ENCODE measurements at places on chromosomes 3 and 15.

GRCh38 chr3:31831591-31831990 lies 149.5 kb downstream of the OSBPL10 start:
- DNase-seq: no peak

- no peak for DNase-seq
These were observed 4.1 kb upstream of the TYRO3 start for GRCh38 chr15:41554915-41555314.

- DNase-seq: no peak
These were observed 8.6 kb downstream of the PIK3CA start for GRCh38 chr3:179156775-179157174.

GRCh38 chr3:161314836-161315395 lies 56.4 kb downstream of the SPTSSB start:
- DNase-seq: no peak

DNA sequence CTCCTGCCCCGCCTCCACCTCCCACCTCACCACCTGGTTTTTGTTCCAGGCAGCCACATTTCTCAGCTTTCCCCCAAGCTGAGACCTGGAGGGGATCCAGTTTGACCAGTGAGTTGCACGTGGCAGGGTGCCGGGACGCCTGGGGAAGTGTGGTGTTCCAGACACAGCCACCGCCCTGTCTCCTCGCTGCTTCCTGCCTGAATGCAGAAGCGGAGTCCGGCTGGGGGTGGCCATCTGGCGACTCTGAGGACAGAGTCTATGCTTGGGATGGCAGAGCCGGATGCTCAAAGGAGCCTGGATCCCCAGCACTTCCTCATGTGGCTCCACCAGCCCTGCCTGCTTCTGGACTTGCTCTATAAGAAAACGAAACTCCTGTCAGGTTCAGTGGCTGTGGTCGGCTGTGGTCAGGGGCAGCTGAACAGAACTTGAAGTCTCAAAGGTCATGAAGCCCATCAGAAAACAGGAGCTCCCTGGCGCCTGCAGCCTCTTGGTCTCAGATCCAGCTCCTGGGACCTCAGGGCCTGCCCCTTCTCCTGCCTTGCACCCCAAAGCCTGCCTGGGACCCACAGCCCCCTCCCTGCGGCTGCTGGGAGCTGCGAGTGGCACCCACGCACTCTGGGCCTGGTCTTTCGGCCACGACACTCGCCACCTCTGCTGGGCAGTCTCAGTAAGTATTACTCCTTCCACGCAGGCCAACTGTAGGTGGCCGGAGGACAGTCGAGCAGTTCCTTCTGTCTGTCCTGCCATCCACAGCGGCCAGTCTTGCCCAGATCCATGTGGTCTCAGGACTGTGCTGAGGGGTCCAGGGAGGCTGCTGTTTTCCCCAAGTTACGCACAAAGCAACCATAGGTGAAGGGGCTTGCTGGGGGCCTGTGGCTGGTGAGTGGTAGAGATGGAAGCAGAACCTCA lies 112.8 kb upstream of the MEF2A start:
- no peak for DNase-seq

- DNase-seq: no peak
These were observed 176.7 kb upstream of the PDZRN3 start for GRCh38 chr3:73801444-73801843.

DNA sequence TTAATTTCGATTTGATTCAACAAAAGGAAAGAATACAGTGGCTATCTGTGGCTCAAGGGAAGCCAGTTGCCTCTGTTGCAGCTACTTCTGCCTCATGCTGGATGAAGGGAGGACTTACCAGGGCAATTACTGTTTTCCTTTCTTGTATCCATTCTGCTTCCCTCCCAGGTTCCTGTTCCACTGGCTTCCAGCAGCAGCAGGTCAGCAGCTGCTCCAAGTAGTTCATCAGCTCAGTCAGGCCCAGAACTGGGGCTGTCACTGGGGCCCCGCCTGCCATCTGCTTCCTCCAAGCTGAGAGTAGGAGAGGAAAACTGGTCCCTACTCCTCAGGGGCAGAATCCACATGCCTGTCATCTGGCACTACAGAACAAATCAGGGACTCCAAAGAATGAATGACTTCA lies 48.6 kb upstream of the ULK4 start:
- no peak for DNase-seq

All from activated CD8-positive, alpha-beta memory T cell treated with anti-CD3 and anti-CD28 coated beads, Interleukin-2, amount 50 U/mL, for 4 hours (primary cell).